ENCODE measurements at places on chromosomes 13 and 19. TPM values are rescaled to one million over a fixed set of nuclear protein-coding genes. Genes with fewer than 3 reads are reported as not detected.

Gene PBX4
- 1.4 TPM for total RNA-seq

DNA sequence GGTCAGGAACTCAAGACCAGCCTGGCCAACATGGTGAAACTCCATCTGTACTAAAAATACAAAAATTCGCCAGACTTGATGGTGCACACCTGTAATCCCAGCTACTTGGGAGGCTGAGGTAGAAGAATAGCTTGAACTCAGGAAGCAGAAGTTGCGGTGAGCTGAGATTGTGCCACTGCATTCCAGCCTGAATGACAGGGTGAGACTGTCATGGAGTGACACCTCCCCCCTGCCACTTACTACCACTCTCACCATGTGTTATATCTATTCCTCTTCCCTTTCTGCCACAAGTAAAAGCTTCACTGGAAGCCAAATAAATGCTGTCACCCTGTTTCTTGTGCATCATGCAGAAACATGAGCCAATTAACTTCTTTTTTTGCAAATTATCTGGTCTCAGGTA, 10.6 kb upstream of the CEACAM4 start:
- H3K36me3 ChIP-seq, result no peaks in the 10 kb centered on the region
- H3K4me1 ChIP-seq, result no peaks in the 10 kb centered on the region
- DNase-seq, result no peak
- H3K4me3 ChIP-seq, result no peak overlapping the region
- H3K27ac ChIP-seq, result no peak overlapping the region

Gene ZNF491
- 4.8 TPM for total RNA-seq

Gene IFNL1
- not detected for total RNA-seq

DNA sequence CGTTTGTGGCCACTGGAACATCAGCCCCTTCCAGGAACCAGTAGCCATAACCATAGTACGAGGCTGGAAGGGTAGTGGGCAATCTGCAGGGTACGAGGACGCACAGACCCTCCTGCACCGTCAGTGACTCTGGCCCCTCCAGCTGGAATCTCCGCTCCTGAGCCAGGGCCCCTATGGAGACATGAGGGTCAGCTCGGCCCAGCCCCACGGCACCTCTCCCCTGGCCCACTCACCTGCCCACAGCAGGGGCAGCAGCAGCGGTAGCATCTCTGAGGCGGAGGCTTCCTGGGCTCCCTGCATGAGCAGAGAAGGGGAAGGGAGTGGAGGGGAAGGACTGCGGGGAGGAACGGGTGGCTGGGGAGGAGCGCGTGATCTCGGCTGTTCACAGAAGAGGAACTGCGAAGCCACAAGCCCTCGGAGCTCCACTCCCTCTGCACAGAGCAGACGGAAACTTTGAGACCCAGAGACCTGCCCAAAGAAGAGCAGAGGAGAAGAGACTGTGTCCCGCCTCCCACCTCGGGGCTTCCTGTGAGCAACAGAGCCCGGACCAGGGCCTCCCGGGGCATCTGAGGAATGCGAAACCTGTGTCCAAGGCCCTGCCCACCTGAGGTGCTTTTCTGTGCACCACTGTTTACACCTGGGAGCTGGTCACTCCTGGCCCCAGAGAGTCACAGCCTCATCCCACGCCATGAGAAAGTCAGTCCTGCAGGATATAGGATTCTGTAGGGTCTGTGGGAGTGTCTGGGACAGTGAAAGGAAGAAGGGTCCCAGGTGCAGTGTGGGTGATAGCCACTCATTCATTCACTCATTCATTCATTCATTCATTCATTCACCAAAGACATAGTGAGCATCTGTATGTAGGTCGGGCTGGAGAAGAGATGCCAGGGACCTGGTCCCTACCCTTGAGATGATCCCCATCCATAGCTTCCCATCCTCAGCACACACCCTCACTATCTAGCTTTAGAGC, at the start of gene SIGLEC6:
SIGLEC6 (minus strand) TSS at position 322 of the 967 bp plus-strand sequence; CDS start at position 300, 22 bp downstream.
- H3K27me3 ChIP-seq, result no peaks in the 10 kb centered on the region
- no peak for DNase-seq
- H3K4me3 ChIP-seq, result no peak within 1 kb of the TSS

- H3K4me1 ChIP-seq, result no peaks in the 10 kb centered on the region
- DNase-seq, result no peak
- no peaks in the 10 kb centered on the region for H3K27me3 ChIP-seq
- no peaks in the 10 kb centered on the region for H3K36me3 ChIP-seq
Observed at GRCh38 chr13:111483621-111483987, 163.2 kb downstream of the TEX29 start.

GRCh38 chr13:39788102-39788501, 132.6 kb downstream of the COG6 start:
- H3K27me3 ChIP-seq, result no peaks in the 10 kb centered on the region
- no peaks in the 10 kb centered on the region for H3K4me1 ChIP-seq
- no peak overlapping the region for H3K27ac ChIP-seq
- no peak for DNase-seq
- no peak overlapping the region for H3K4me3 ChIP-seq

Gene KCNN4
- total RNA-seq, result 4.1 TPM

- no peaks in the 10 kb centered on the region for H3K4me1 ChIP-seq
- H3K27ac ChIP-seq, result no peak overlapping the region
- no peaks in the 10 kb centered on the region for H3K27me3 ChIP-seq
- no peak for DNase-seq
Observed at GRCh38 chr13:100859861-100860260, 185.3 kb upstream of the TMTC4 start.

GRCh38 chr13:90640976-90641375, 706.5 kb upstream of the MIR17HG start:
- no peak overlapping the region for H3K27ac ChIP-seq
- no peak overlapping the region for H3K4me3 ChIP-seq
- H3K4me1 ChIP-seq, result no peaks in the 10 kb centered on the region
- DNase-seq, result no peak

Gene ZNF99
- total RNA-seq, result 0.51 TPM

Gene RANBP3
- 57.9 TPM for total RNA-seq
